ENCODE measurements at places on chromosomes 1 and 21.

DNA sequence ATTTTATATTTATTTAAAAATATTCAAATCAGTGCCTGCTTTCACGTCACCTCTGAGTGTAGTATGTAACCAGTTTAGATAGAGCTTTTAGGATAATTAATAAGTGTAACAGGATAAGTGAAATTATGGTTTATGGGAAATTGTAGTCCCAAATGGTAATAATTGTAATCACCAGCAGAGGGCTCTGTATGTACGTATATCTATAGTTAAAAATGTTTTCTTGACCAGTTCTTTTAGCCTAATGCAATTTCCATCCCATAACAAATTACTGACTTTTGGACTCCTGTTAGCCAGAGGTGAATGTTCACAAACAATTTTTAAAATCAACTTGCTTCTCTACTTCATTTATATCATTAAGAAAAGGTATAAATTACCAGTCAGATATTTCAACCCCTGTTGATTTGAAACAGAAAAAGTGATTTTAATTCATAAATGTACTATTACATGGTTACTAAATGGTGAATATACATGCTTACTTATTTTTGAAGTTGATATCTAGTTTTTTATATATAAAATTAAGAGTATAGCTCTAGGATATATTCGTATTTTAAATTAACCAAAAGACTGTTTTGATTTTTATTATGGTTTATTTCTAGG lies 25.3 kb downstream of the SLC30A7 start:
- no peak for DNase-seq

- no peak for DNase-seq
Measured at GRCh38 chr1:65423884-65424572, 3.6 kb downstream of the LEPR start.

- no peak for DNase-seq
Measured at GRCh38 chr1:202007805-202008489, 2.4 kb upstream of the ELF3 start.

DNA sequence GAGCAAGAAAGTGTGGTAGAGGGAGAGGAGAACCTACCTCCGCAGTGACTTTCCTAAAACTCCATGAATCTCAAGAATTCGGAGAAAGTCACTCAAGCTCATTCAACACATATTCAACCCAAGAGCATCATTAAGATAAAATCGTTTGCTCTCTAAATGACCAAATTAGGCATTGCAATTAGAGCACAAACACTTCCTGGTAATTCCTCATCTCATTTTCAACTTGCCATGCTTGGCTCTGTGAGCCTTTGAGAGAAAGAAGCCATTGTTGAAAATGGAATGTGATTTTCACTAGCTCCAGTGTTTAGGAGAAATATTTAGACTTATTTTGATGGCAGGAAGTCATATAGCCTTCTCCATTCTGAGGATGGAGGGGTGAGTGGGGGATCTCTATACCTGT lies 52.5 kb downstream of the KAZN start:
- no peak for DNase-seq

GRCh38 chr1:111221633-111222291 lies 5.8 kb upstream of the CHI3L2 start:
- no peak for DNase-seq

- no peak for DNase-seq
Measured at GRCh38 chr1:155184351-155184811, 10.7 kb downstream of the TRIM46 start.

DNA sequence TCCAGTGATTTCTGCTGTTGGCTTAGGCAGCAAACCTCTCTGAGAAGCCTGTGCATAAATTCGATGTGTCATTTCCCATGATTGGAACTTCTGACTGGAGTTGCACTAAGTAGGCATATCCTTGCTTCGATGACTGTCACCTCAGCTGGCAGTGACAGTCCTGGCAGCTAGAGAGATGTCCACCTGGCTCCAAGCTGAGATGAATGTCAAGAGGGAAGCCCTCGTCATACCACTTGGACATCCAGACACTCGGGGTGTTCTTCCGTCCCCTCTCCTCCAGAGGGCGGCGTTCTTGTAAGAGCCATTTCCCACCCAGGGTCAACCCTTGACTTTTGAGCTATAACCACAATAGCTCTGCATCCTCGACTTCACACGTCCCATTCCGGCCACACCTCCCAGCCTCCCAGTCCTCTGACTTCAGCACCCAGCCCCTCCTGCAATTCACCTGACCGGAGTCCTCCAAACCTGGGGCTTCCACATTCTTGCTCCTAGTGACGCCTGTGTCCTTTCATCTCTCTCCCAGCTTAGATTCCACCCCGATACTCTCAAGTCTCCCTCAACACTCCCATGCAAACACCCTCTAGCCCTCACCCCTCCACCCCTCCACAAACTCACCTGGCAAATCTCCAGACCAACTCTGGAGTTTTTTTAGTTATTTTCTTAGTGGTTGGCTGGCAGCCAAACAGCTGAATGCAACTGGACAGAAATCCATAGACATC lies 17.3 kb downstream of the CA6 start:
- no peak for DNase-seq

- DNase-seq: no peak
Measured at GRCh38 chr1:28580722-28581530, 11.1 kb upstream of the RAB42 start.

DNA sequence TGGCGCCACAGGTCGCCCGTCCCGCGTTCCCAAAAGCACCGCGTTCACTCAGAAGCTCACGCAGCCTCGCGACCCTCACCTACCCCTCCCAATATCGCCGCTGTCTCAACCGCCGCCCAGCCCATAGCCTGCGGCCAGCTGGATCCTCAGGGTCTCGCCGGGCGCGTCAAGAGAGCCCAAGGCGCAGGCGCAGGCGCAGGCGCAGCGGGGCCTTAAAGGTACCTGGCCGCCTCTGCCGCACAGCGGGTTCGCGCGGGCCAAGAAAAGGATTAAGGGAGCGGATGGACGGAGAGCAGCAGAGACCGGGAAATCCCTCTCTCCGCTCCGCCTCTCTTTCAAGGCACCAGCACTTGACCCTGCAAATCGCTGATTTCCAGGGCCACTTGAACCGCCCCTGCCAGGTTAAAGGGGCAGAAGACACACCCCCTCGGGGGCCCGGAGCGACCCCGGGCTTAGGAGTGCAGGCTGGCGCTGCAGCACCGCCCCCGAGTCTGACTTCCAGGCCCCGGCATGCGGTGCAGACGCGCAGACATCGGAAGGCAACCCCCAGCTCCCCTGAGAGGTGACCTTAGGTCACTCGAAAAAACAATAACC lies at the start of gene NBPF20:
Gene NBPF20, minus strand, starts transcription at position 168 of the 594 bp plus-strand sequence. CDS start 20,331 bp downstream, outside the sequence.
- DNase-seq: peak; percentile 87

GRCh38 chr1:87706779-87707228 lies 378.1 kb downstream of the LMO4 start:
- no peak for DNase-seq

GRCh38 chr21:37974081-37974480 lies 57.8 kb upstream of the KCNJ6 start:
- DNase-seq: no peak

- DNase-seq: no peak
Measured at GRCh38 chr1:109733236-109733870, 7.5 kb downstream of the GSTM3 start.

DNA sequence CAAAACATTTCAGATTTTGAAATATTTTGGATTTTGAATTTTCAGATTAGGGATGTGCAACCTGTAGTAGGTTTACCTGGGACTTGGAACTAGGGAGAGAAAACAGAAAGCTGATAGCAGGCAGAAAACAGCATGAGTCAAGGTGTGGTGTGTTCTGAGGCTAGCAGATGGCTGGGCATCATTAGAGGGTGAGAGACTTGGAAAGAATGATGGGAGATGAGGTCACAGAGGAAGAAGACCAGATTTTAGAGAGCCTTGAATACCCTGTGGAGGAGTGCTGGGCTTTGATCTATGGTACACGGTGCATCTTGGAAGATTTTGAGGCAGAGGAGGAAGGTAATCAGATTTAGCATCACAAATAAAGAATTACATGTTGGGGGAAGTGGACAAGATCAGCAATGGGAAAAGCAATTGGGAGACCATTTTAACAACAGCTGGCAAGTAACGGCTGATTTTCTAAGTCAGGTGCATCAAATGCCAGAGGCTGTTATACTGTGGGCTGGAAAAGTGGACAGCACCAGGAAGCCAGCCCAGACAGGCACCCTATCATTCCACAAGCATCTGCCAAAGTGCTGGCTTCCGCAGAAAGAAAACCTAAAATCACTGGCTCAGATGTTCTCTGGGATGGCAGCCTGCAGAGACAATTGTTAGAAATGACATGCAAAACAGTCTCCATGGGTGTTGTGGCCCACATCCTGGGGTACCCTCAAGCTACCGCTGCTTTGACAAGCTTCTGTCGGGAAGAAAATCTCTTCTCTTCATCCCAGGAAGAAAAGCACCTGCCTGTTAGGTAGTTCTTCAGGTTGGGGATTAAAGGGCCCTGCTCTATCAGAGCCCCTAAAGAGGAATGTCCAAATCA lies 30.9 kb upstream of the CAMK1G start:
- DNase-seq: no peak

DNA sequence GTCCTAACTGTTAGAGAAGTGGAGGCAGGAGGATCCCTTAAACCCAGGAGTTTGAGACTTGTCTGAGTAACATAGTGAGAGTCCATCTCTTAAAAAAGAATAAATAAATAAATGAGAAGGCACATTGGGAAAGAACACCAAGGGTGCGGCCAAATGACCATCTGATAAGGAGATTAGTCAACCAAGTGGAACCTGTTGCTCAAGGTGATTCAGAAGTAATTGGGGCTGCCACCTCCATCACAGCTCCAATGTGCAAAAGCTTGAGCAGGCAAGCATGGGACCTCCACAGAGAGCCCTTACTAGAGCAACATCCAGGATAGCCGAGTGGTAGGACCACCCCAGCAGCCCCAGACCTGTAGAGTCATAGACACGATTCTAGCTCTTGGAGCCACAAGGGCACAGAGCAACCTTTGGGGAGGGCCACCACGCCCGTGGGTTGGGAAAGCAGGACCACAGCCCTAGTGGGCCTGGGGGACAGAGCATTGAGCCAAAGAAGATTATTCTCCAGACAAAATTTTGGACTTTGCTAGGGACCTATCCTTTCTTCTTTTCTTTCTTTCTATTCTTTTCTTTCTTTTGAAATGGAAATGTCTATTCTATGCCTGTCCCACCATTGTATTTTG lies 40.9 kb downstream of the KCNK1 start:
- no peak for DNase-seq

DNA sequence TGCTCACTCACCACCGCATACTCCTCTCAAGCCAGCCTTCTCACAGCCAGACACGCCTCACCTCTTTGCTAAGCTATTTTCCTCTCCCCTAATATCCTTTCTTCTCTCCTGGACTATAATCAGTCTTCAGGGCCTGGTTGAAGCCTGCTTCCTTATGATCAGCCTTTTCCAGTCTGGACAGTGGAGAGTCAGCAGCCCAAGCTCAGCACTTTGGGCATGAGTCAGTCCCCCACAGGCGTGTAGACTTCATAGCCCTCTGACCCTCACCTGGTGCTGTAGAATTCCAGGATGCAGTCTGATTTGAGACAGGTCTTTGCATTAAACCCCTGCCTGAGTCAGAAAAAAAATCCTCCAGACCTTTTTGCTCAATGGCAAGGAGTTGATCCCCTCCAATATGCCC lies 2.5 kb downstream of the HPCAL4 start:
- DNase-seq: no peak

GRCh38 chr1:186323865-186324264 lies 51.2 kb downstream of the TPR start:
- no peak for DNase-seq

Measured in right hindlimb (tissue), 1 donor.